ENCODE measurements at places on chromosomes 7 and 10.

GRCh38 chr7:44310221-44310848, 15.1 kb downstream of the CAMK2B start:
- DNase-seq, result no peak

DNA sequence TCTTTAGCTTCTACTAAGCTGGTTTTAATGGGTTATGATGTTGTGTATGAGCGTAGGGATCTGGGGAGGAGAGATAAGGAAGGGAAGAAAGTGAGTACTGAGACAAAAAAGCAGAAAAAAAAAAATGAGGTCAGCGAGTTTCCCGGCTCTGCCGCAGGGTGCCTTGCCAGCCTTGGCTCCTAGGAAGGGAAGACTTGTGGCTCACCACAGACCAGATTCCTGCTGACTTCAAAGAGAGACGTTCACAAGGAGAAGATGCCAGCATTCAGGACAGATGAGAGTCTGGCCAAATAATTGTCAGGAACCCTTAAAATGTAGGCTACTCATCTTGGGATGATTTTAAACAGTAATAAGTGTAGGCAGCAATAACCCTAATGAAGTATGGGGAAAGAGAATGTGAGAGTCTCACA, 11.4 kb upstream of the FAS start:
- no peak for DNase-seq

- DNase-seq, result no peak
These were observed at the start of gene LLCFC1 for GRCh38 chr7:142939226-142939910. TSS of gene LLCFC1 (plus strand) at chr7:142939484. CDS start at chr7:142939622, 138 bp downstream.

GRCh38 chr7:132321387-132321786, 254.9 kb downstream of the PLXNA4 start:
- DNase-seq, result no peak

All from posterior cingulate gyrus (tissue), 11 donors.